Activated CD8-positive, alpha-beta memory T cell treated with anti-CD3 and anti-CD28 coated beads for 1 hour (primary cell): ENCODE measurements at places on chromosomes 4 and X.

DNA sequence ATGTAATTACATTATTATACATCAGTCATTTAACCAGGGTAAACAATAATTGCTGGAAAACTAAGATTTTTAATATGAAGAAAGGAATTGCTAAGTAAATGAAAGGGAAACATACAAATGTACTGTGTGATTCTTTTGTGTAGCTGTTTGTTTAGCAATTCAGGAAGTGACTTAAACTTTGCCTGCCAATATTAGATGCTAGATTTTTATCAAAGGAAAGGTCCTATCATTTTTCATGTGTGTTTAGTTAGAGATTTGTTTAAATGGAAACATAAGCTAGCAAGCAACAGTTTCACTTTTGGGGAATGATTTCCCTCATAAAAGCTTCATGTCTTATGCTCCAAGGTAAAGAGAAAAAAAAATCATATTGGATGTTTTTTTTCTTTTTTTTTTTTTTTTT, 95.1 kb upstream of the LIMCH1 start:
- DNase-seq = no peak

DNA sequence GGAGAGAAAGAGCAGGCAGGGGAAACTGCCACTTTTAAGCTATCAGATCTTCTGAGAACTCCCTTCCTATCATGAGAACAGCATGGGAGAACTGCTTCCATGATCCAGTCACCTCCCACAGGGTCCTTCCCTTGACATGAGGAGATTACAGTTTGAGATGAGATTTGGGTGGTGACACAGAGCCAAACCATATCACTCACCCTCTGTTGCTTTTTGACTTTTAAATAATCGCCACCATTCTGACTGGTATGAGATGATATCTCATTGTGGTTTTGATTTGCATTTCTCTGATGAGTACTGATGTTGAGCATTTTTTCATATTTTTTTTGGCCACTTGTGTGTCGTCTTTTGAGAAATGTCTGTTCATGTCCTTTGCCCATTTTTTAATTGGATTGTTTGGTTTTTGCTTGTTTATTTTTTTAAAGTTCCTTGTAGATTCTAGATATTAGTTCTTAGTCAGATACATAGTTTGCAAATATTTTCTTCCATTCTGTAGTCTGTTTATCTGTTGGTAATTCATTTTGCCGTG, 6.5 kb upstream of the PAQR3 start:
- no peak for DNase-seq

- no peak for DNase-seq
These were observed 136.8 kb upstream of the AFF2 start for GRCh38 chrX:148363471-148364235.

DNA sequence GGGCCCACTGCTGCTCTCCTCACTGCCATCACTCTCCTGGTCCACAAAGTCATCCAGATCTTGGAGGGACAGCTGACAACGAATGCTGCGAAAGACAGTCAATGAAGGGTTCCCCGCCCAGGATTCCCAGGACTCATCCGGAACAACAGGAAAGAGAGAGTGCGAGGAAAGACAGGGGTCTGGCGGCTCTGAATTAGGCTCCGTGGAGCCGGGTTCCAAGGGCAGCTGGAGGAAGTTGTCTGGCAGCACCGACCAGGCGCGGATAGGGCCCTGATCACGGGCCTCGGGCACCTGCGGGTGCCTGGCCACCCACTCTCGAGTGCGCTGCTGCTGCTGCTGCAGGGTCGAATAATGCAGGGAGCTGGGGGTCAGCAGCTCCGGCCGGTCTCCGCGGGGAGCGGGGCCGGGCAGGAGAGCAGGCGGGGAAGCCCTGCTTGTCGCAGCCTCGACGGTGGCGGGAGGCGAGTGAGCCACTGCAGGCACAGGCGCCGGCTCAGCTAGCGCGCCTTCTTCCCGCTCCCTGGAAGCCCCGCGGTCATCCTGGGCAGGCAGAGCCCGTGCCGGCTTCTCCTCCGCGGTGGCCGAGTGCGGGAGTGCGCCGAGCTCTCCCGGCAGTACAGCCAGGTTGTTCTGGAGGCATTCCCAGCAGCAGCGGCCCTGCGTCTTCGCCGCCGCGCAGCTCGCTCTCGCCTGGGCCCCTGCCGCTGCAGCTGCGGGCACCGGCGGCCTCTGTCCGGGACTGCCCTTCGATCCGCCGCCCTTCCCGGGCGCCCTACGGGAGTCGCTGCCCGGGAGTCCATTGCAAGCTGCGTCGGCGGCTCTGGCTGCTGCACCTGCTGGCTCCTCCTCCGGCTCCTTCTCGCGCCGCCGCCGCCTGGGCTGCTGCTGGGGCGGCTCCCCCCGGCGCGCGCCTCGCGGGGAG, 1.1 kb downstream of the SOWAHB start:
- DNase-seq = no peak

GRCh38 chr4:107058828-107059227, 22.7 kb upstream of the DKK2 start:
- DNase-seq = no peak

GRCh38 chr4:128288689-128289106, 1.1 kb upstream of the PGRMC2 start:
- DNase-seq = no peak

DNA sequence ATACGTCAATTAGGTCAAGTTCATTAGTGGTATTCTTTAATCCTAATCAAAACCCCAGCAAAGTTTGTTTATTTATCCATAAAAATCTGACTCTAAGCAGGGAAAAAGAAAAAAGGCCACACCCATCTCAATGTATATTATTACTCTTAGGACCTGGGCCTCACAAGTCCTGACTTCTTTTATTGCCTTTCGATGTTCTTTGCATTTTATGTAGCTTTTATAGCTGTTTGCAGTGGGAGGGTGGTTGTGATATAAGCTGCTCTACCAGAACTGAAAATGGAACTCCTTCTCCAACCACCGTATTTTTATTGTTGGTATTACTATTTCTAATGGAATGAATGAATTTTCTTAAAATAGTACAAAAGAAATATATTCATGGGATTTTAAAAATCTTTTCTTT, 163.3 kb upstream of the FAM47C start:
- no peak for DNase-seq

DNA sequence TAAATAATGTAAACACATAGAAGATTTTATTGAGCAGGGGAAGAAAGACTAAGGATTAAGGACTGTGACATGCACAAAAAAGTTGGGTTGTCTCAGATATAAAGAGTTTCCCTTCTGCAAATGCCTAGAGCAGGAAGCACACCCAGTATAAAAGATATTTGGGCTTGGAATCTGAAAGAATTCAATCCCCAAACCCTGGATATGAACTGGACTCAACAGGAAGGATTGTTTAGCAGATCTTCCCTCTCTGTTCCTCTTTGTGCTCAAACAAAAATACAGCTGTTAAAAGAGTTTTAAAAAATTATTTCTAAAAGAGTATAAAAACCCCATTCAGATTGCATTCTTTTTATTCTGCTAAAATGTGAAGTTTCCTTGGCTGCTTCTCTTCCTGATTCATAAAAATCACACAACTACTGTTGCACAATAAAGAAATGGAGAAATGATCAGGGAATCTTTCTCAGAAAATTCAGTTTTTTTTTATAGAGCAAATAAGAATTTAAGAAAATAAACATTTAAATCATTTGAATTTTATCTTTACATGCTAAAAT, 71.4 kb downstream of the PDLIM5 start:
- no peak for DNase-seq

DNA sequence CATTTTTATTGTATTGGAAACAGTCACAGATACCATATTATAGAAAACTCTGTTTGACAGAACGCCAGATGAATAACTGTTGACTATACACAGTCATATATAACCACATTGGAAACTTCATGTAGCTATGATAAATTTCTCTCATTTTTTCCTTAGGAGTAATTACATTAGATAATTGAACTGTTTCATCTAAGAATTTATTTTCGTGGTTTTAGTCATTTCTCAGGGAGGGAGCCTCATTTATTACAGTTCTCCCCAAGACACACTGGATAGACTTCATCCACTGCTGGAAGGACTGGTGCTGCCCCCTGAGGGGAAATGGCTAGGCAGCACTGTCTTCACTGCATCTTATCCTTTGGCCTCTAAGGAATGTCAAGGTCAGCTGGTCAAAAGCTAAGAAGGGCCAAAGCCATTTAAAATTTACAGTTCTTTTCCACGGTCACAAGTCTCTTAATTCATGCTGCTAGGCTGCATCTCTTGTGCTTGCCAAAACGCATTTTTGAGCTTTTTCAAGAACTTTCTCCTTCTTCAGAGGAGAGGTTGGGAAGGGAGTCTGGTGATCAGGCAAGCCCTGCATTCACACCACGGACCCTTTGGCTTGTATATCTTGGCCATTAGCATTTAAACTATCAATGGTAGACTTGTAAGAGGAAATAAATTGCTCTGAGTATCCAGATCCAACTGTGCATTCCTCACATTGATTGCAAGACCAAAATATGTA, 145.1 kb downstream of the CBR4 start:
- no peak for DNase-seq

DNA sequence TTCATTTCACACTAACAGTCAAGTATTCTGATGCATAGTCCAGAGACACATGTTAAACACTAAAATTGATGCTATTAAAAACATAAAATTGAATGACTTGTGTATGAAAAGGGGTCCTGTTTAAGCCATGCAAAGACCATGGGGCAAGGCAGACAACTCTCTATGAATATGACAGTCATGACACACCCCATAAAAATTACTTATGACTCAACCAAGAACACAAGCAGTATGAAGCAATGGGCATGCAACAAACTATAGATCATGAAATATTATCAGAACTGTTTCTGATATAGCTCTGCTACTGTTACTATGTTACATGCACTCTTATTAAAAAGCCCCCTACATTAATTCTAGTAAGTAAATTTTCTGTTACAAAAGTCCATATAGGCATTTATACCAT, 57.5 kb upstream of the ZCCHC13 start:
- DNase-seq = no peak
